HFFc6 (cell line): ENCODE measurements at places on chromosomes 12 and 14.

- DNase-seq = no peak
Observed at GRCh38 chr14:101735453-101735852, 26.1 kb upstream of the PPP2R5C start.

- DNase-seq = no peak
Observed at GRCh38 chr14:76472199-76472723, 96.3 kb downstream of the ESRRB start.

GRCh38 chr12:52343550-52343949 lies 22.4 kb upstream of the KRT83 start:
- no peak for DNase-seq

GRCh38 chr12:42774238-42774637 lies 184.7 kb upstream of the PRICKLE1 start:
- no peak for DNase-seq

DNA sequence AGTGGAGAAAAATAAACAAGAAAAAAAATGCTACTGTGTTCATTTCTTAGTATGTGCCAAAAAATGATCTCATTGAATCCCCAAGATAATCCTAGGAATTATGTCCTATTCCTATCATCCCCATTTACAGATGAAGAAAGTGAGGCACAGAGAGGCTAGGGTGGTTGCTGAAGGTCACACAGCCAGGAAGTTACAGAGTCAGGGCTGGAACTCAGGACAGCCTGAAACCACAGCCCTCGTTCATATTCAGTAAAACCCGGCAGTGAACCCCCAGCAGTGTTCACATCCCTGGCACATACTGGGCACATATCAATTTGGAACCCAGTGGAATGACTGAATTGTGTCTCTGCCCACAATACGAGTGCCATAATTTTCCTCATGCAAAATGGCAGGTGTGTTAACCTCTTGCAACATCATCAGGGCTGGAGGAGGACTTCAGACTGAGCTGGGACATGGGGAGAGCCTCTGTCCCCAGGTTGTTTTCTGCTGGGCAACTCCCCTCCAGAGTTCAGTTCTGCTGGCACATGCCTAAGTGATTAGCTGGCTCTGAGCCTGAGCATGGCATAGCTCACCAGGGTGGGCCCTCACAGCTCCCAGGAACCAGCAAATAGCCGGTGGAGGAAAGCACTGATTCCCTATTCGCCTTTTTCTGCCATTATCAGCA lies 2.0 kb upstream of the PPP1CC start:
- DNase-seq = no peak

GRCh38 chr12:118103601-118104382 lies at the start of gene VSIG10:
Gene VSIG10 (minus strand): TSS chr12:118104011. CDS start chr12:118103671, 340 bp downstream.
- peak; percentile 50 for DNase-seq

- no peak for DNase-seq
Observed at GRCh38 chr14:96739200-96739910, 57.8 kb upstream of the VRK1 start.

DNA sequence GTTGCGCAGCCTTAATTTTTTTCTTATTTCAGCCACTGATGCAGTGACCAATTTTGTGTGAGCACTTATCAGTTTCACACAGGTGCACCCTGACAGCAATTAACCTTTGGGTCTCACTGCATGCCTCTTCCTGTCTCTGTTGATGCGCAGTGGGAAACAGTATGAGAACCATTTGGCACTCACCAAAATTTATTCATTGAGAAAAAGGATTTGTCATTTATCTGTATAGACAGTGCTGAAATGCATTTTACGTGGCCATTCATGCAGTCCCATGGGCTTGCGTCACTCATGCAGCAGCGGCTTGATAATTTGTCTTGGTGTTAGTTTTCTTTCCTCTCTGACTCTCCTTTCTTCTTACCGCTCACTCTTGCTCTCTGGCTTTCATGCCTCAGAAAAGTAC lies 157.5 kb downstream of the C12orf75 start:
- no peak for DNase-seq
